ENCODE measurements at places on chromosomes 12 and 14. TPM values are rescaled to one million over a fixed set of nuclear protein-coding genes. Genes with fewer than 3 reads are reported as not detected.

The SLC16A7 gene
- total RNA-seq = 36.8 TPM

The MAGOHB gene
- total RNA-seq = 16.9 TPM

The CFAP54 gene
- total RNA-seq = not detected

The FGF23 gene
- total RNA-seq = not detected

The MGP gene
- total RNA-seq = 162 TPM

The PSME1 gene
- 93.7 TPM for total RNA-seq

The CGRRF1 gene
- total RNA-seq = 6.3 TPM

The CPNE6 gene
- total RNA-seq = not detected

The OR4E2 gene
- not detected for total RNA-seq

The OLR1 gene
- total RNA-seq = 0.66 TPM

The OR10A7 gene
- not detected for total RNA-seq

The MEG3 gene
- 537 TPM for total RNA-seq

The KRT83 gene
- total RNA-seq = not detected

The RTL1 gene
- total RNA-seq = not detected

The PTPRR gene
- 0.33 TPM for total RNA-seq

The SART3 gene
- total RNA-seq = 20.2 TPM

The GALC gene
- 19.7 TPM for total RNA-seq

The OR4N2 gene
- total RNA-seq = not detected

The DAO gene
- total RNA-seq = not detected

The GLS2 gene
- total RNA-seq = 44.4 TPM

The DHH gene
- not detected for total RNA-seq

The FOXN4 gene
- not detected for total RNA-seq

The DCN gene
- 301 TPM for total RNA-seq

The PNP gene
- 20.4 TPM for total RNA-seq

The SETD1B gene
- 15.8 TPM for total RNA-seq

The CAPS2 gene
- 3.6 TPM for total RNA-seq

The HECTD1 gene
- 221 TPM for total RNA-seq

The ANKRD33 gene
- not detected for total RNA-seq

The CHGA gene
- total RNA-seq = 69.5 TPM

The P2RX7 gene
- total RNA-seq = 1.0 TPM

The AQP5 gene
- total RNA-seq = 2.1 TPM

The MYO1H gene
- total RNA-seq = not detected

The STXBP6 gene
- 20.1 TPM for total RNA-seq

The SLC38A4 gene
- total RNA-seq = 2.0 TPM

The NANOG gene
- 0.66 TPM for total RNA-seq

The GYS2 gene
- total RNA-seq = not detected

The OTOGL gene
- 0.33 TPM for total RNA-seq
